Activated T-helper 1 cell treated with anti-CD3 and anti-CD28 coated beads, Interleukin-2, amount 50 U/mL, for 16 hours (primary cell): ENCODE measurements at places on chromosomes 12 and 14.
A peak's percentile ranks its signal among the peaks of the same experiment; 100 is the strongest.

- DNase-seq, result no peak
Observed at GRCh38 chr12:6330192-6330591, 11.7 kb downstream of the TNFRSF1A start.

- no peak for DNase-seq
Observed at GRCh38 chr12:45130881-45131281, 80.0 kb upstream of the DBX2 start.

DNA sequence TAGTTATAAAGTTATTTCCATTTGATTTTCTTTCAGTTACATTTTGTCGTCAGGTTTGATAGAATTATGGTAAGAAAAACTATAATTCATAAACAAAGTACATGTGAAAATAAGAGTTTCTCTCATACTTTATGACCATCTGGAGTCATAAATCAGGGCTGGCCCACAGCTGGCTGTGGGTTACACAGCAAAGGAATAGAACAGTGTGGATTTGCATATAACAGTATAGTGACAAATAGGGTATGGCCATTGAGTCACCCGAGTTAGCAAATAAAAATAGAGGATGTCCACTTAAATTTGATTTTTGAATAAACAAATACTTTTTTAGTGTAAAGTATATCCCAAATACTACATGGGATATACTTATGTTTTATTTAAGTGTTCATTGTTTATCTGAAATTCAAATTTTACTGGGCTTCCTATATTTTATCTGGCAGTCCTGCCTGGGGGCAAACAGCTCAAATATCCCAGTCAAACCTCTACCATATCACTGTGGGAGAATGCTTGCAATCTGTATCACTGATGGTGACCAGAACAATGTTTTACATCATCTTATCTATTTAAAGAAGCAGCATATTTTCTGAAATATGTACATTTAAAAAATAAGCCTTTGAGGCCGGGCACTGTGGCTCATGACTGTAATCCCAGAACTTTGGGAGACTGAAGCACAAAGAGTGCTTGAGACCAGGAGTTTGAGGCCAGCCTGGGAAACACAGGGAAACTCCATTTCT, 65.5 kb downstream of the KSR2 start:
- DNase-seq, result no peak

DNA sequence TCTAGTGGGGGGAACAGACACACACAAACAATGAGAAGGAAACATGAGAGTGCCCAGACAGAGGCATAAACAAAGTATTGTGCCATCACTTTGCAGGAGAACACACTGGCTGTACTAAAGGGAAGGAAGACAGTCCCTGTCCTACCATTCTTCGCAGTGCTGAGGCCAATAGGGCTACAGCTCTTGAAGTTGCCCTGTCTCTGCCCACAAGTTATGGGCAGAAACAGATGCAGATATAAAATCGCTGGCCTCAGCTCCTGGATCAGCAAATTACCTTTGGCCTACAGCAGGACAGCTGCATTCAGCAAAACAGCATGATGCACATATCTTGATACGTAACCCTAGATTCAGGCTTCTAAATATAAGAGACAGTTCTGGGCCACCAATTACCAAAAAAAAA, 23.0 kb upstream of the PRKAB1 start:
- no peak for DNase-seq

DNA sequence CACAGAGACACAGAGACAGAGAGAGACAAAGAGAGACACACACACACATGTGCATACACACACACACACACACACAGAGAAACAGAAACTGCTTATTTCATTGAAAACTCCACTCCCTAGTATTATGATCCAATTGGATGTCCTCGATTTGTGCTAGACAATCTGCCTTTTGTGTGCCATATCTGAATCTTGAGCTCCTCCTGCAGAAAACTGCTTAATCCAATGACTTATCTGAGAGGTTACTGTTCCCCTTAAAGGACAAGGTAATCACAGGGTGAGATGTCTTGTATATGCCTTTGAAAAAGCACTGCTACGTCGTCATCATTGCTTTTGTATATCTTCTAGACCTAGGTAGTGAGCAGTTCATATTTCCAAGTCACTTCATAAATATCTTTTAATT, 371.5 kb downstream of the LRIG3 start:
- no peak for DNase-seq

GRCh38 chr14:31244626-31245025, 37.0 kb upstream of the HECTD1 start:
- DNase-seq, result no peak

- no peak for DNase-seq
Observed at GRCh38 chr12:69998011-69998410, 173.0 kb downstream of the MYRFL start.

- peak; percentile 20 for DNase-seq
Observed at GRCh38 chr12:47276621-47277309, 197.0 kb upstream of the AMIGO2 start.

DNA sequence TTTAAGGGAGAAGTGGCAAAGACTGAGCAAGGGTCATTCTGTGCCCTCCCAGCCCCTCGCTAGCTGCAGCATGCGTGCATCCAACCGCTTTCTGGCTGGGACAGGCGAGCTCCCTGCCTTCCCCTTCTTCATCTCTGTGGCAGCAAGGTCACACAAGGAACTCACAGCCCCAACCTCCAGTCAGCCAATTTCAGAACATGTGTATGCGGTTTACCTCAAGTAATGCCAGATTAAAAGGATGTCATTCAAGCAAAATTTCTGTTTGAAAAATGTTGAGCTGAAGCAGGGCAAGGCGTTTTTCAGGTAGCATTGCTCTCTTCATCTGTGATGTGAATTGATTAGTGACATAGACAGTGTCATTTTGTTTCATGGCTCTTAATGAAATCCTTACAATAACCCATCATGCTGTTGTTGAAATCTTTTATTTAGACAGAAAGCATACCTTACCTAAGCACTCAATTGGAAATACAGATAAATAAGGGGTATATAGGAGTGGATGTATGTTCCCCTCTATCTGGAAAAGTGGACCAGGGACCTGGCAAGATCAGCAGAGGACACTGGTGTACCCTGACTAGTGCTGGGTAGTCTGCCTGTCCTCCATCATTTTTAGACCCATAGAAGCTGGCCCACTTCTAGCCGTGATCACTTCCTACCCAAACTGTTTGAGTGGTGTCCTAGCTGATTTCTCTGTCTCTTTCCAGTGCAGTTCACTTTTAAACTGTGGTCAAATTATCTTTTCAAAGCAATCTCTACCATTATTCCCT, 82.8 kb upstream of the NEDD1 start:
- DNase-seq, result no peak

DNA sequence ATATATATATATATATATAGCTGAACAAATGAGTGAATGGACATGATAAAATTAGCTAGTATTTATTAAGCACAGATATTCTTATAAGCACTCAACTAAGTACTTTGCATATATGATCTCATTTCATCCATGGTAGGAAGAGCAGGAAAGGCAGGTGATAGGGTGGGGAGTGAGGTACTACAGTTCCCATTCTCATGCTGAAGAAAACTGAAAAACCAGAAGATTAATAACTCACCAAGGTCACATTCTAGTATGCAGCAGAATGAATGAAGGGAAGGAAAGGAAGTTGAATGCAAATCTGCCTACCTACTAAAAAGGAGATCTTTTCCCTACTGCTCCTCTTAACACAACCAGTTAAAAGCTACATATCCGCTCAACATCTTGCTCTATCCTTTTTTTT, 298.1 kb upstream of the TMPO start:
- DNase-seq, result no peak

- no peak for DNase-seq
Observed at GRCh38 chr12:112422531-112422930, 3.8 kb downstream of the PTPN11 start.

GRCh38 chr12:85352016-85352415, 72.0 kb downstream of the ALX1 start:
- no peak for DNase-seq

- DNase-seq, result no peak
Observed at GRCh38 chr14:106562451-106562850, 1036.1 kb downstream of the TMEM121 start.

DNA sequence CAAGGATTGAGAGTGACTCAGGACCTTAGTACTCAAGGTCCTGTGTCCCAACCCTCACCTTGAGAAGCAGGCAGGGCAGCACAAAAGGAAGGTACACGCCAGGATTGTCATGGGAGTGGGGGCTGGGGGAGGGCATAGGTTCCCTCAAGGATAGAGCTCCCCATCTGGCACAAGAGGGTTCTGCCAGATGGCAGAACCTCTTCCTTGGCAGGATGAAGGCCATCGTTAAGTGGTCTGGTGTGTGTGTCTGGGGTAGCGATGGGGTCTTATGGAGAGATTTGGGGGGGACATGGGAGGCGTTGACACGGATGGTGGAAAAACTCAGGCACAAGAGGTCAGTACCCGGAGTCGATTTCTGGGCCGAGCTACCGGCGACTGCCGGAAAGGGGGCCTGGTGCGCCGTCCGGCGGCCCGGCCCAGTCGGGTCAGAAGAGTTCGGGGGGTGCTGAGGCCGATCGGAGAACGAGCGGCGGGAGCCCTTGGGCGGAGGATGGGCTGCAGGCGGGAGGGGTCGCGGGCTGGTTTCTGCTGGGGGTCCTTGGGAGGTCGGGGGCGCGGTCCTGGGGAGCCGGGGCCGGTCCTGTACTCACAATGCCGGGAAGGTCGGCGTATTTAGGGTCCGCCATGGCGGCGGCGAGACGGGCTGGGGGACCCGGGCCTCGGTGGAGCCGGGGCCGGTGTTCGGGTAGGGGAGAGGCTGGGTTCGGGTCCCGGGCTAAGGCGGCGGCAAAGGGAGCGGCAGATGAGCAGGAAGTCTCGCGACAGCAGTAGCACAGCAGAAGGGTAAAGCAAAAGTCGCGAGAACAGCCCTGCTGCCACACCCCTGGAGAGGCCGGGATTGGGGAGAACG, at the start of gene DCTN2:
TSS of gene DCTN2 (minus strand) at position 755 of the 850 bp plus-strand sequence. CDS start at position 626, 129 bp downstream.
- peak; percentile 86 for DNase-seq

DNA sequence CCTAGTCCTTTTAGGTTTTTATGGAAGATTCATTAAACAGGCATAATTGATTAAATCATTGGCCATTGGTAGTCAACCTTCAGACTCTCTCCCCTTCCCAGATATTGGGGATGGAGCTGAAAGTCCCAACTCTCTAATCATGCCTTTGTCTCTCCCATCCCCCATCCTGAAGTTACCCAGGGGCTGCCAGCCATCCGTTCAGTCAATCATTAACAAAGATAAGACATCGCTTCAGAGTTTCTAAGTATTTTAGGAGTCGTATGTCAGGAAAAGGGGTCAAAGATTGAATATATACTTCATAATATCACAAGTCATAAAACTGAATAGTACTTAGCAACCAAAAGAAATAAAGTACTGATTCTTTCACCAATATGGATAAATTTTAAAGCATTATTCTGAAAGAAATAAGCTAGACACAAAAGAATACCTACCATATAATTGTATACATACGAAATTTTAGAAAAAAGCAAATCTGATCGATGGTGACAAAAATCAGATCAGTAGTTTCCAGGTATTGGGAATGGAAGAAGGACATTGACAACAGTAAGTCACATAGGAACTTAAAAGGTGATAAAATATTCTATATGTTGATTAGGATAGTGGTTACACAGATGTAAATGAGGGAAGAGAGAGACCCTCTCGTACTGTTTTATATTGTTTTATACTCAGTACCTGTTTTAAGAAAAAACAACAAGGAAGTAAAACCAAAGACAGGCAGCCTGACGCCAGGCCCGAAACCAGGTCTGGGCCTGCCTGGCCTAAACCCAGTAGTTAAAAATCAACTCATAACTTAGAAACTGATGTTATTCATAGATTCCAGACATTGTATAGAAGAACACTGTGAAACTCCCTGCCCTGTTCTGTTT, 414.4 kb downstream of the DAD1 start:
- no peak for DNase-seq

DNA sequence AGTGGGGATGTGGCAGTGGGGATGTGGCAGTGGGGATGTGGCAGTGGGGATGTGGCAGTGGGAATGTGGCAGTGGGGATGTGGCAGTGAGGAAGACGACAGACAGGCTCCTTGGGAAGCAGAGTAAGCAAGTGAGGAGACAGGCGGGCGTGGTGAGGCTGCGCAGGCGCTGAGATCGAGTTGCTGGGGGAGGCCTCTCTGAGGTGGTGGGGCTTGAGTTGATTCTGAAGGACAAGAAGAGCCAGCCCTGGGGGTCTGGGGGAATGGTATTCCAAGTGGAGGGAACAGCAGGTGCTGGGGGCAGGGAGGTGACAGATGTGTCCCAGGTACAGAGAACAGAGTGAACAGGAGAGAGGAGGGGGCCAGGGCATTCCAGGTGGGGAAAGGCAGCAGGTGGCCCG, 33.8 kb upstream of the TSPAN9 start:
- no peak for DNase-seq

DNA sequence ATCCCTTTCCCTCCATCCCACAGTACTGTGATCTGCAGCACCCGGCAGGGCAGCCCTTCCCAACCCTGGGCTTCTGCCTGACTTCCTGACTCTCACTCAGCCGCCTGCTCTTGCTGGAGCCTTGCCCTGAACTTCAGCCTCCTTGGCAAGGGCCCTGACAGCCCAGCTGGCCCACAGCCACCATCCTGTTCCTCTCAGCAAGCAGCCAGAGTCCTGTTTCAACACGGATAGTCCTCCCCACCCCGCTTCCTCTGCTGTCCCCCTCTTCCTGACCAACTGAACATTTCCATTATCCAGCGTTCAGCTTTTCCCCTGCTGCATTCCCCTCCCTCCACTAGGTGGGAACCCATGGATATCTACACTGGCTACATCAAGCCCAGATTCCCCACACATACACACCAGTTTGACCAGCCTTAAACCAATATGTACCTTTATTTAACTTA, 74.0 kb upstream of the MDM1 start:
- no peak for DNase-seq

DNA sequence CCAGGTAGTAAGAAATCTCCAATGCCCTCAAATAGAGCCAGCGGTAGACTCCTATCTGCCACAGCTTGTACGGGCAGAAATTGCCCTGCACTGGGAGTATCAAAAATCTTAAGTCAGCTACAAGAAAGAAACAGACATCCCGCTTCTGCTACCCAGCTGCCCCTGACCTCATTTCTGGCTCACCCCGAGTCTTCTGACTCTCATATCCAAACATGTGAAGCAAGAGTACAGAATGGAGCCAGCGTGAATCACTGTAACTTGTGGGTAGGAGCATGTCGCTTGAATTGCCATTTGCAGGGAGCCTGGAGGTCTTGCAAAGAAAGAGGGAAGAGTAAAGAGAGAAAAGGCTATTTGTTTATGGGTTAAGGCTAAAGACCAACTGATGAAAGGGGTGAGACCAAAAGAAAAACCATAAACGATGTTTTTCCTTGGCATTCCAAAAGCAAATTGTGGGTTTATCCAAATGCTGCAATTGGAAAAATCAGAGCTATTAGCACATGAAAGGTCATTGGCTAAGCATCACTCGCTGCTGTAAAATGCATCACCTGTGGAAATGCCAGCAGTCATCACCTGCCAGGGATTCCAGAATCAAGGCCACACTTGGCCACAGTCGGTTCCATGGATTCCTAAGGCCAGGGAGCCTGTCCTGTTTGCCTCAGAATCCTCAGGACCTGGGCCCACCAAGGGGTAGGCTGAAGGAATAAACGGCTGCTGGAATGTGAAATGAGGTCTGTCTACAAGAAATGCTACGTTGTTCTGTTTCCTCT, 86.6 kb downstream of the FOXN3 start:
- DNase-seq, result no peak

- no peak for DNase-seq
Observed at GRCh38 chr12:16130343-16130742, 147.1 kb downstream of the SLC15A5 start.
